ENCODE measurements at places on chromosomes 13 and 19.

DNA sequence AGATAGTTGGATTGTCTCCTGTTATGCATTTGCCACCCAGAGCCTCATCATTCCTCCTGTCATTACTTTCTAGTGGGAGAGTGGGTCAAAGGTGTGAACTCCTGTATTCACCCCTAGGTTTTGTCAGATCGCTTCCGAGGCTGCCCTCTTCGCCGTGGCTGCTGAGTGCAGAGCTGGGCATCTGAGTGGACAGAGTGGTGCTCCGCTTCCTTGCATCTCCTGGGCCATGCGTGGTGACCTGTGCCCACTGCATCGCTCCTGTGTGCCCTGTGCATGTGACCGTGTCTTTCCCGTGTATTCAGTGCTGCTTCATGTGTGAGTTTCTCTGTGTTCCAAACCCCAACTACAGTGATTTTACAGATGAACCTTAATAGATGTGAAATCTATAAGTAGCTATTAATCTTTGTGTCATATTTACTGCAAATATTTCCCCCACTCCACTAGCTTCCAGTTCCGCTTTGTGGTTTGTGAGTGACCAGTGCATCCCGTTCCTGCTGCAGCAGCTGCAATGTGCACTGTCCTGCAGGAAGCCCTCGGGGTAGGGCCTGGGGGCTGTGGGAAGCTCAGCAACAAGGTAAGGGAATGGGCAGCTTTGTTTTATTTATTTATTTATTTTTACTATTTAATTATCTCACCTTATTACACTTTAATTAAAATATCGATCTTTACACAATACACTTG lies 53.1 kb downstream of the C13orf46 start:
- no peak for DNase-seq

DNA sequence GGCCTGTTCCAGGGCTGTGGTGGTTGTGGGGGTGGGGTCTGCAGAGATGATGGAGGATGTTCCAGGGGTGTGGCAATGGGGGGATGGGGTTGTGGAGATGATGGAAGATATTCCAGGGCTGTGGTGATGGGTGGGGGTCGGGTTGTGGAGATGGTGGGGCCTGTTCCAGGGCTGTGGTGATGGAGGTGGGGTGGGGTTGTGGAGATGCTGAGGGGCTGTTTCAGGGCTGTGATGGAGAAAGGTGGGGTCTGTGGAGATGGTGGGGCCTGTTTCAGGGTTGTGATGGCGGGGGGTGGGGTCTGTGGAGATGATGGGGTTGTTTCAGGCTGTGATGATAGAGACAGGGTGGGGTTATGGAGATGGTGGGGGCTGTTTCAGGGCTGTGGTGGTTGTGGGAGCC lies 62.0 kb downstream of the TEX29 start:
- no peak for DNase-seq

- no peak for DNase-seq
Observed at GRCh38 chr13:44738463-44738862, 162.3 kb upstream of the TSC22D1 start.

DNA sequence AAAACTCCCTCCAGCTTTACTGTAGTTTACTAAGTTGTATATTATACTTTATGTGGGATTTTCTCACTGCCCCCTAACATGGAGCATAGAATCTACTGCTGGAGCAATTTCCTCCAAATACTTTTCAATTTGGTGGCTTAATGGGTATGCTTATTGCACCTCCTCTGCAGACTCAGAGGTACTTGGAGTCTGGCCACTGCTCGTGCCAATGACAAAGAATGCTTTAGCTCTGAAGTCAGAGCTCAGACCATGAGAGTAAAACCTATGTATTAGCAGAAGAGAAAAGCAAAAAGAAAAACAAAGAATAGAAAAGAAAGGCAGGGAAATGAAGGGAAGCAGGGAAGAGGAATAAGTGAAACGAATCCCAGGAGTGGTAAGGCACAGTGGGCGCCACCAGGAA lies 71.9 kb downstream of the SUCLA2 start:
- DNase-seq, result no peak

- no peak for DNase-seq
Observed at GRCh38 chr19:43692877-43693276, 22.9 kb upstream of the PLAUR start.

- no peak for DNase-seq
Observed at GRCh38 chr19:5326986-5327623, 13.5 kb downstream of the PTPRS start.

- DNase-seq, result no peak
Observed at GRCh38 chr13:105441051-105441750, 1094.3 kb downstream of the EFNB2 start.

GRCh38 chr13:106917024-106917571 lies 349.2 kb upstream of the ARGLU1 start:
- no peak for DNase-seq

DNA sequence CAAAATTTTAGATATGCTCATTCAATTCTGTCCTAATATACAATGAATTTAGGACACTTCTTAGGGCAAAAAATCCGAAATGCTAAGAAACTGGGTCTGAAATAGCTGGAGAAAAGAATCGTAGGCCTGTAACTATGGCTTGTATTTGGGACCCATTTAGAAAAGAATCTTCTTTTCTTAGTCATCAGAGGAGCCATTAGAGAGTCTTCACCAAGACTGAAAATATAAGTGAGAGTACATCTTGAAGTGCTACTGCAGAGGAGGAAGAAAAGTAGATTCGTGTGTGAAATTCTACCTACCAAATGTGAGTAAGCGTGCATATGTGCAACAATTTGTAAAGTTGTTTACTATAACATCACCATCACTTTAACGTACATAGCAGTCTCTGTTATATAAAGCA lies 8.8 kb upstream of the DACH1 start:
- DNase-seq, result no peak

- no peak for DNase-seq
Observed at GRCh38 chr13:69618393-69618792, 489.2 kb upstream of the ATXN8OS start.

DNA sequence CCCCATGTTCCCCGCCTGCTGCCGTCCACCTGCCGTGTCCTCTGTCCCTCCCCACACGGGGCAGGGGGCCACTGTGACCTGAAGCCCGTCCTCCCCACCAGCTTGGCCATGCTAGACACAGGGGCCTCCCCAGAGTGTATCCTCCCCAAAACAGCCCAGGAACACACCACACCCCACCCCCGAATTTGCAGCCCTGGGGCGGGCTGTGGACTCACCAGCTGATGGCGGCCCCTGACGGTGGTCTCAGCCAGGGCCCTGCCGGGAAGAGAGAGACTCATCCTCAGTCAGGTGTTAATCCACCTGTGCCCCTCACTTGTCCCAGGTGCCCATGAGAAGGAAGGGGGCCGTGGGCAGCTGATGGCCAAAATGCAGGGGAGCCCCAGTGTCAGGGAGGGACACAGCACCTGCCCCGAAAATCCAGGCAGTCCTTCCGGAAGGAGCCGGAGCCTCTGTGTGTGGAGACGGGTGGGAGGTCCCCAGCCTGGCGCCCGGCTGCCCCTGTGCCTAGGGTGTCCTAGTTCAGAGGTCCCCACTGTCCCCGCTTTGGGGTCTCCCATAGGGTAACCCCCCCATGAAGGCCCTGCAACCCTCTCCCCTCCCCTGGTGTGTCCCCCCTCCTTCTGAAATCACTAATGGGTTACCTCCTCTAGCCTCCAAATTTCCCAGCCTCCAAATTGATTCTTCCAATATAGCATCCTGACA lies 39.3 kb upstream of the TCF3 start:
- no peak for DNase-seq

GRCh38 chr13:40460116-40460515 lies 206.3 kb downstream of the FOXO1 start:
- DNase-seq, result no peak

DNA sequence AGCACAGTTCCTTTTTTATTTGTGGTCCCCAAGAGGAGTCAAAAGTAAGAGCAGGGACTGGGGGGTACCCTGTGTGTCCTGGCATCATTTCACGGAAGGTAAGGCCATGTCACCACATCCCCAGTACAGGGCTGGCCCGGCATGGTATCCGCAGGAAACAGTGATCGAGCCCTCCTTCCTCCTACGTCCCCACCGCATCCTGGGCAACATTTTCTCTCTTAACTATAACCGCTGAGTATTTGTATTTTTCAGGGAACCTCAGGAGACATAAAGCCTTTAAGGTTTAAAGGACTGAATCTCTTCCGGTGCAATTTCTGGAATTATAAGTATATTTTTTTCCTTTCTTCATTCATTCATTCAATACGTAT lies 13.6 kb upstream of the LATS2 start:
- DNase-seq, result no peak

- DNase-seq, result no peak
Observed at GRCh38 chr19:43622956-43623355, 3.5 kb upstream of the ZNF428 start.

DNA sequence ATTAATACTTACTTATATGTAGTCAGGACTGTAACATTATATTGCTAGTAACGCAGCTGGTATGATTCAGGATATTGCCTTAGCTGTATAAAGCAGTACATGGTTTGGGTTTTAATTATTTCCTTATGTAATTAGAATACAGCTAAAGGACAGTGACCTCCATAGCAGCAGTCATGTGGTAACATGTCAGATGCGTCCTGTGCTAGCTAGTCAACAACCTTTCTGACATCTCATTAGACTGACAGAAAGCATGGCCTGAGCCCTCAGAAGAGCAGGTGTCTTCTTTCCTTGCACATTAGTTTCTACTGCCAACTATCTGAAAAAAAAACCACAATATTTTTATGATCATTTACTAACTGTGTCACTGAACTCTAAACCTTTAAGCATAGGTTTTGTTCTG lies 122.2 kb downstream of the MAB21L1 start:
- DNase-seq, result no peak

GRCh38 chr13:86052141-86052540 lies 252.9 kb upstream of the SLITRK6 start:
- DNase-seq, result no peak

DNA sequence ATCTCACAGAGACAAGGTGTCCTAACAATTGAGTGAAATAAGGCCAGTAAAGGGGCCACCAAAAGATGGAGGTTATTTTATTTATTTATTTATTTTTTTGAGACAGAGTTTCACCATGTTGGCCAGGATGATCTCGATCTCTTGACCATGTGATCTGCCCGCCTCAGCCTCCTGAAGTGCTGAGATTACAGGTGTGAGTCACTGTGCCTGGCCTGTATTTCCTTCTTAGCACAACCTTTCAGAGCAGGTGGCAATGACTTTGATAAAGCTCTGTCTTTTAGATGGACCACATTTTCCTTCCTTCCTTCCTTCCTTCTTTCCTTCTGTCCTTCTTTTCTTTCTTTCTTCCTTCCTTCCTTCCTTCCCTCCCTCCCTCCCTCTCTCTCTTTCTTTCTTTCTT lies 11.0 kb upstream of the DOCK6 start:
- no peak for DNase-seq

DNA sequence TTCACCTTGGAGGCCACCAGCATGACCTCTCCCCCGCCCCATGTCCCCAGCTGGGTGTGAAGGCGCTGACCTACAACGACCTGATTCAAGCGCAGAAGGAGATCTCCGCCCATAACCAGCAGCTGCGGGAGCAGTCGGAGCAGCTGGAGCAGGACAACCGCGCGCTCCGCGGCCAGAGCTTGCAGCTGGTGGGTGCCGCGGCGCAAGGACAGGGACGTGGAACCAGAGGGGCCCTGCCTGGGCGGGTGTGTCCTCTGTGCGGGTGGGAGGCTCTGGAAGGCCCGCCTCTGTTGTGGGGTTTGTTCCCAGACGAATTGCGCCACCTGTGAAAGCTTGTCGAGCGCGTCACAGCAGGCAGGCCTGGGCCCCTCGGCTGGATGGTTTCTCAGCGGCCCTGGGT lies 22.3 kb downstream of the PLEKHJ1 start:
- DNase-seq, result no peak

DNA sequence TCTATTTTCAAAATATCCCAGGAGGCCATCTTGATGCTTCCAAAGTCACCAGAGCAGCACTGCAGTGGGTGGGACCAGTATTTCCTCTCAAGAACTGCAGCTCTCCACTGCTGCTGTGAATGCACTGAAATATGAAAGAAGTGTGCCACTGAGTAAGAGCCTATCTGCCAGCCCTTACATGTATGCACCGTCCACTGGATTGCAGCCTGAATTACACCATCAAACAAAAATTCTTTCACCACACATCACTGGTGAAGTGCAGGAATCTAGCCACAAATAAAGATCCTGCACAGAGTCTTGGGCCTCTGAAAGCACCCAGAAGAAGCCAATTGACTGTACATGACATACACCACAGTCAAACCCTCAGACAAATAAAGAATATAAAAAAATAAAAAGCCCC lies 249.0 kb downstream of the LHFPL6 start:
- no peak for DNase-seq

- DNase-seq, result no peak
Observed at GRCh38 chr19:4108767-4109625, 14.9 kb downstream of the MAP2K2 start.

DNA sequence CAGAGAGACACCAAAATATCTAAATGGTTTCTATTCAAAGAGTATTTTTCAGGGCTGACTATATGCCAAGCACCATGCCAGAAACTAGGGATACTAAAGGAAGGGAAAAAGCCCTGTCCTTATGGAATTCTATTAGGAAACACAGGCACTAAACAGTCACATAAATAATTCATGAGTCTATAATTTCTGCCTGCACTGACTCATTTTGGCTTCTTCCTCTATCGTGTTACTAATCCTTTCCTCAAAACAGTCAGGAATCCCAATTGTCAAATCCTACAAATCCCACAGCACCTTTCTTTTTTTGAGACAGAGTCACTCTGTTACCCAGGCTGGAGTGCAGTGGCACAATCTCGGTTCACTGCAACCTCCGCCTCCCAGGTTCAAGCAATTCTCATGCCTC lies 29.2 kb downstream of the XPO4 start:
- no peak for DNase-seq

- DNase-seq, result no peak
Observed at GRCh38 chr13:95023405-95023804, 277.8 kb downstream of the ABCC4 start.

DNA sequence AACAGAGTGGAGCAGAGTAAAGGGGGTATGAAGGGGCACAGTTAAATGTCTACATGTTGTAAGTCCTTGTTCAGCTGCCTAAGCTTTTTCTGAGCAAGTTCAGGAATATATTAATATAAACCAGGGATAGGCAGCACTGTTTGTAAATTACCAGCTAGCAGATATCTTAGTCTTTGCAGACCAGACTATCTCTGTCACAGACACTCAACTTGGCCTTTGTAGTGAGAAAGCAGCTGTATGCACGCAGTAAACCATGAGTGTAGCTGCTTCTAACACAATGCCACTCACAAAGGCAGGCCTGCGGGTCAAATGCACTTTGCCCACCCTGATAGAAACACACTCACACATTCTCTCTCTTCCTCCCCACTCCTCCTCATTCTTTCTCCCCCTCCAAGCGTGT lies 1016.9 kb downstream of the UQCRFS1 start:
- DNase-seq, result no peak

GRCh38 chr19:11130824-11131455 lies 24.6 kb downstream of the SPC24 start:
- peak; percentile 78 for DNase-seq

Measured in neural crest cell (in vitro differentiated cells).